ENCODE measurements at places on chromosomes 3 and 15.

DNA sequence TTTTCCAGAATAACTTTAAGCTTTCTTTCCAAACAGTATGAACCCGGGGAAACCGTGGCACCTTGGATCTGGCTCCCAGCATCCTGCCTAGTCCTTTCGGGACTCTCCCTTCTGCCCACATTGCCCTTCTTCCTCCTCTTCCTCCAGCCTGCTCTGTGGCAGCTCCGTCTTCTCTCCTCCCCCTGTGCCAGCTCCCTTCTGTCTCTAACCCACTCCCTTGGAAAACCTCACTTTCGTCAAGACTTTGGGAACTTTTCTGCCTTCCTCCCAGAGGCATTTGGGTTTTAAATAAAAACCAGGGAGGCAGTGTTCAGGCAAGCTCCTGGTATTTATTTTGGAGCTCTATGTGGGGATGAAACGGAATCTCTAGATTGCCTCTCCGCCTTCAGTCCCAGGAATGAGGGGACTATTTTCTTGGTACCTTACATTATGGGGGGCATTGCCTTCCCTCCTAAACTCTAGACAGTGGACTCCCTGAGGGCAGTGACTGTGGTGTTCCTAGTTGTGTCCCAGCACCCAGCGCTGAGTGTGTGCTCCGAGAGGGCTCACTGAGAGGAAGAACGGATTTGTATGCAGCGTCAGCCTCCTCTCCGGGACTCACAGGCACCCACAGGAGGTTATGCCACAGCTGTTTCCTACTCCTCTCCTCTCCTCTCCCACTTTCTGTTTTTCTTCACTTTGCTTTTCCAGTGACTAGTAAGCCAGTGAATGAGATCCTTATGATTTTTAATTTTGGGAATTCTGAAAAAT is 105.4 kb upstream of the MRPS22 start:
- DNase-seq = no peak

DNA sequence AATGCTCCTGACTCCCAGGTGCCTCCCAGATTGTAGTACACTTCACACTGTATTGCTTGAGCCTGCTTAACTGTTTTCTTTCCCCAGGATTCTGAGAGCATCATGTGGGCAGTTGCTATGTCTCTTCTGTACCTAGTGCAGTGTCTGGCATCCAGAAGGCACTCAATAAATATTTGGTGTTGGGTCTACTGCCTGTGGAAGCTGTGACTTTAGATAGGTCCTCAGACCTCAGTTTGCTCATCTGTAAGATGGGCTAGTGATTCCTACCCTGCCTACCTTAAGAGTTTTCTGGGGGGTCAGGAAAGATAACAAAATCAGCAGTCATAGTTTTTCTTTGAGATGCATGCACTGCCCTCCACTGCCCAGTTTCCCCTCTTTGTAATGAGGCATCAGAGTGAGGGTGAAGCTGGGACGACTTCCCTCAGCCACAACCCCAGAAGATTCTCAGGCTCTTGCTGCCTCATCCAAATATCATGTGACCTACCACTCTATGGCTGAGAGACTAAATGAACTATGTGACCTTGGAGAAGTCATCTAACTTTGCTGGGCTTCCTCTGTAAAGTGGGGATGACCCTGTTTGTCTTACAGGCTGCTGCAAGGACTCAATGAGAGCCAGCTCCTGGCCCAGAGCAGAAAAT is 50.4 kb downstream of the ATP2B2 start:
- no peak for DNase-seq

- no peak for DNase-seq
These were observed 999 bp upstream of the KIF7 start for GRCh38 chr15:89656116-89656815.

DNA sequence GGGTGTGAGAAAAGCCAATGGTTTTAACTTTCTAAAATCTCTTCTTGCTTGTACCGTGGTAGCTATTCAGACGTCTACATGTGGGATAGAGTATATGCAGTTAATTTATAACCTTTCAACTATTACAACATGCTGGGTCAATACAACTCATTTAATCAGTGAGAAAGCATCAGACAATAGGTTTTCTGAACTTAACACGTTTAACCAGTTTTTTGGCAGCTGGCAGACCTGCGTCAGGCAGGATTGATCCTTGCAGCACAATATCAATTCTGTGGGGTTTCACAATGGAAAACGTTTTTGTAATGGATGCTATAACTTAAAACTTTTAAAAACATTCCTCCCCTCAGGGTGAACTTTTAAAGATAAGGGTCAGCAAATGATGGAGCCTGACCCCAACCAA is 6.5 kb downstream of the GNB5 start:
- DNase-seq = no peak

- no peak for DNase-seq
These were observed 605.2 kb downstream of the NAALADL2 start for GRCh38 chr3:175464362-175464761.

GRCh38 chr3:165895919-165896318 is 58.7 kb upstream of the BCHE start:
- no peak for DNase-seq
